ENCODE measurements at places on chromosomes 4 and X.

DNA sequence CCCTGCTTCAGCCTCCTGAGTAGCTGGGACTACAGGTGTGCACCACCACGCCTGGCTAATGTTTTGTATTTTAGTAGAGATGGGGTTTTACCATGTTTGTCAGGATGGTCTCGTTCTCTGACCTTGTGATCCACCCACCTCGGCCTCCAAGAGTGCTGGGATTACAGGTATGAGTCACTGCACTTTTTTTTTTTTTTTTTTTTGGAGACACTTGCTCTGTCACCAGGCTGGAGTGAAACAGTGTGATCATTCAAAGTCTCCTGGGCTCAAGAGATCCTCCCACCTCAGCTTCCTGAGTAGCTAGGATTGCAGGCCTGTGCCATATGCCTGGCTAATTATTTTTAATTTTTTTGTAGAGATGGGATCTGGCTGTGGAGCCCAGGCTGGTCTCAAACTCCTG lies 338.8 kb downstream of the PPP3CA start:
- DNase-seq, result no peak

DNA sequence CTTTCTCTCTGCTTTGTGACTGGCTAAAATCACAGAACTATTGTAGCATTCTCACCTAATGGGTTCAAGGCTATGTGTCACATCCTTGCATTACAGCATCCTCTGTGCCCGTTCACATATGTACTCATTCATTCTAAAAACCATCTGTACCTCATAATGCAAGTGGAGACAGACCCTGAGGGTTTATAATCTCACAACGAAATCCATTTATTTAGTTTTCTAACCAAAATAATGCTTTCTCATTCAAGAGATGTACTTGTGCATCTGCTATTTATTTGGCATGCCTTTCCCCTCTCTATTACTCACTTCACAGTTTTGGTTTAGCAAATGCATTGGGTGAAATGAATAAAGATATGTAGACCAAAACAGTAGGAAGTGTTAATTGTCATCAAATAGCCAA lies 261.5 kb downstream of the DCHS2 start:
- no peak for DNase-seq

GRCh38 chr4:142984871-142985585 lies 138.9 kb upstream of the INPP4B start:
- DNase-seq, result no peak

DNA sequence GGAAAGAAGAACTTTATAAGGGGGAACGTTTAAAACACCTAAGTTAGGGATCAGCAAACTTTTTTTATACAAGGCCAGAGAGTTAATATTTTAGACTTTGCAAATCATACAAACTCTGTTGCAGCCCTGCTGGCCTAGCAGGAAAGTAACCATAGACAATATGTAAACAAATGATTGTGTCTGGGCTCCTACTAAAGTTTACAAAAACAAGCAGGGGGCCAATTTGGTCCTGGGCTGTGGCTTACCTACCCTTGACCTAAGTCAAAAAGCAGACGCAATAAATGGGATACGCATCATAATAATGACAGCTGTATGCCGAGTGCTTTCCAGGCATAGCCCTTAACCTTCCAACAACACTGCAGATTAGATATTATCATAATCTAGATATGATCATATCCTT lies 4.9 kb downstream of the TASL start:
- DNase-seq, result no peak

DNA sequence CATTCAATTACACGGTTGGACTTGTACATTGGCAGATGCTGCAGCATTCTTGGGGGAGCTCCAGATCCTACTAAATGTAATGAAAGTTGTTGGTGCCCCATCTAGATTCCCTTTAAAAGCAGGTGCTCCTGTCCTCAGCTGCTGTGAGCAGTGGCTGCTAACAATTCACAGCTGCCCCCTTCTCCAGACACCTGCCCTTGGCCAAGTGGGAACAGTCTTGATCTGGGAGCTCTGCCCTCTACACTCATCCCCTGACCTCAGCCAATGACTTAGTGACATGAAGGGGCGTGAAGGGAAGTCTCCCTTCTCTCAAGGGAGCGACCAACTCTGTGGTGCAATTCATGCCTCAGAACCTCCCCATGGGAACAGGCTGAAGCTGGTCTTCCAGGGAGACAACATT lies 125.7 kb downstream of the EIF4E start:
- no peak for DNase-seq

GRCh38 chrX:102599951-102600579 lies 750 bp downstream of the ARMCX5 start:
- no peak for DNase-seq

- DNase-seq, result no peak
Measured at GRCh38 chr4:1075809-1076699, 37.3 kb downstream of the RNF212 start.

- DNase-seq, result peak; percentile 82
Measured at GRCh38 chrX:147912093-147912801, 528 bp downstream of the FMR1 start.

DNA sequence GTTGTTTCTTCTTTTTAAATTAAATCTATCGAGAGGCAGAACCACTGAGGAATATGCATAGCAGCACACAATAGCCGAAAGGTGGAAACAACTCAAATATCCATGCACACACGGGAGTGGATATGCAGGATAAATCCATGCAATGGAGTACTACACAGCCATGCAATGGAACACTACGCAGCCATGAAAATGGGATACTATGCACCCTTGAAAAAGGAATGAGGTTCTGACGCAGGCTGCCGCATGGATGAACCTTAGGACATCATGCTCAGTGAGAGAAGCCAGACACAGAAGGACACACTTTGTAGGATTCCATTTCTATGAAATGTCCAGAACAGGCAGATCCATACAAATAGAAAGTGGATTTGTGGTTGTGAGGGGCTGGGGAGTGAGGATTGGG lies 18.4 kb upstream of the P2RY8 start:
- DNase-seq, result no peak

DNA sequence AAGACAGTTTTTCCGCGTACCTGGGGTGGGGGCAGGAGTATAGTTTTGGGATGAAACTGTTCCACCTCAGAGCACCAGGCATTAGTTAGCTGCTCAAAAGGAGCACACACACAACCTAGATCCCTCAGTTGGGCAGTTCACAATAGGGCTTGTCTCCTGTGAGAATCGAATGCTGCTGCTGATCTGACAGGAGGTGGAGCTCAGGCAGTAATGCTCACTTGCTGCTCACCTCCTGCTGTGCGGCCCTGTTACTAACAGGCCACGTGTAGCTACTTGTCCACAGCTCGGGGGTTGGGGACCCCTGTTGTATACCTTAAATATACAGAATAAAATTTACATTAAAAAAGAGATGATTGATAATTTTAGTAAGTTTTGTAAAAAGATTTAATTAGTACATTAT lies 191.5 kb downstream of the SLC7A11 start:
- no peak for DNase-seq

DNA sequence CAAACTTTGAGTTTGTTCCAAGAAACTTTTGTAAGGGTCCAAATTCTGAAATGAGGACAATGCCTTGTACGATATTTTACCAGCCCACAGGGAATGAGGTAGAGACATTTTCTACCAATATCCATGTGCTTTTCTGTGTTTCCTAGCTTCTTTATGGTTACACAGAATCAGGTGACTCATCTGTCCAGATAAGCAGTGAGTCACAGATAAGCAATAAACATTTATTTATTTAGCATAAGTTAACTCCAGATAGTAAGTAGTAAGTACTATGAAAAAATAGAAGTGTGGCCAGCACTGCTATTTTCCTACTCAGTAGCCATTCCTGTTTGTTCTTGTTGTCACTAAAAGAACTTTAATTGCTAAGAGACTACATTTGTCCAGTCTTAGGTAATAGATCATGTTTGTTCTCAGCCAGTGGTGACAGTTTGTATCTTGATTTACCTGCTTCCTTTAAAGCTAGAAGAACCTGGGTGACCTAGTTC lies 7.4 kb downstream of the AFF1 start:
- no peak for DNase-seq

DNA sequence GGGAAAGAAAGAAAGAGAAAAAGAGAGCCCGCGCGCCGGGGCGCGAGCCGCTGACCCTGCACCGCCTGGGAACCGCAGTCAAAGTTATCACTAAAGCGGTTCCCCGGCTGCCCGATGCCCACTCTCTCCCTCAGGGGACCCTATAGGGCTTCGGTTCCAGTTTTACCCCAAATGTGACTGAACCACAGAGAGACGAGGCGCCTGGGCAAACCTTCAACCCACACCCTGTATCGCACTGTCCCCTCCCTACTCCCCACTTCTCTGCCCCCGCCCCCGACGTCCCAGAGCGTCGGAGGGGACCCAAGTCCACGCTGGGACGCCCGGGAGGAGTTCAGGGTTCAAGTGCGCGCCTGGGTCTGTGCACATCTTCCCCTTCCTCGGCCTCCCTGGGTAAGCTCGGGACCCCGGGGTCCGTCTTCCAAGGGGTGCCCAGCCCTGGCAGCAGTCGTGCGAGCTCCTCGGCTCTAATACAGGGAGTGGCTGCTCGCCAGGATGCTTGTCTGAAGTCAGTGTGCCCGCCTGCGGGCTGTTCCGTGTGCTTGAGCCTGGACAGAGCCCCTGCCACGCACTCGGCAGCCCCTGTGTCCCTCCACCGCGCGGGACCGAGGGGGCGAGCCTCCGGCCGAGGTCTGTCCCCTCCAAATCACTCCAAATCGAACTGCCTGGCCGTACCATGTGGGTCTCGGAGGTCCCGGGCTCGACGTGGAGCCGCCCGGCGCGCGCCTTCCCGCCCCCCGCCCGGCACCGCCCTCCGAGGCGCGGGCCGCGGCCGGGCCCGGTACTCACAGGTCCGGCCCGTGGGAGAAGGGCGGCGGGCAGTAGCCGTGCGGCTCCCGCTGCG lies 960 bp downstream of the TRPC3 start:
- DNase-seq, result peak; percentile 68

- DNase-seq, result no peak
Measured at GRCh38 chr4:125390126-125390525, 75.4 kb downstream of the FAT4 start.

- DNase-seq, result no peak
Measured at GRCh38 chrX:132488180-132488705, 595 bp downstream of the MBNL3 start.

- DNase-seq, result no peak
Measured at GRCh38 chrX:136816975-136817374, 36.2 kb upstream of the ARHGEF6 start.

DNA sequence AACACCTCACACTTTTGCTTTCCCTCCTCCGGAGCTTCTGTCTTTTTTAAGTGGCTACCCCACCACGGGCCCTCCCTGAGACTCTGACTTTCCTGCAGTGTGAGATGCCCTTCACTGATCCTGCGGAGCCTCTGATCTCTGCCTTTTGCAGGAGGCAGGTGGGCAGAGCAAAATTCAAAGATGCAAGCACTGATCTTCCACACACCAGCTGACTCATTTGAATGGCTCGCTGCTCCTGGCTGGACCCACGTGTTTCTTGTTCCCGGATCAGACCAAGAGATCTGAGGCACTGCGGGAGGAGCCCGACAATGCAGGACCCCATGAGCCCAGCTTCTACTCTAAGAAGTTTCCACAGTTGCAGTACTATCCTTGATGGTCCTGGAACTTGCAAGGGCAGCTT lies 1607.9 kb upstream of the TENM3 start:
- peak; percentile 9 for DNase-seq

DNA sequence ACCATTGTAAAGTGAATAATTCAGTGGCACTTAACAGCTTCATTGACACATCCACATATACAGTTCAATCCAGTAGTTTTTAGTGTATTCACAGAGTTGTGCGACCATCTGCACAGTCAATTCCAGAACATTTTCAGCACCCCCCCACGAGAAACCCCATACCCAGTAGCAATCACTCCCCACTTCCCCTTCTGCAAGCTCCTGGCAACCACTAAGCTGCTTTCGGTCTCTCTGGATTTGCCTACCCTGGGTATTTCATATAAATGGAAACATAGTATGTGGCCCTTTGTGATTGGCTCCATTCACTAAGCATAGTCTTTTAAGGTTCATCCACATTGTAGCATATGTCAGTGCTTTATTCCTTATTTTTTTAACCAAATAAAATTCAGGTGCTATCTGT lies 10.0 kb downstream of the MSL3 start:
- no peak for DNase-seq

DNA sequence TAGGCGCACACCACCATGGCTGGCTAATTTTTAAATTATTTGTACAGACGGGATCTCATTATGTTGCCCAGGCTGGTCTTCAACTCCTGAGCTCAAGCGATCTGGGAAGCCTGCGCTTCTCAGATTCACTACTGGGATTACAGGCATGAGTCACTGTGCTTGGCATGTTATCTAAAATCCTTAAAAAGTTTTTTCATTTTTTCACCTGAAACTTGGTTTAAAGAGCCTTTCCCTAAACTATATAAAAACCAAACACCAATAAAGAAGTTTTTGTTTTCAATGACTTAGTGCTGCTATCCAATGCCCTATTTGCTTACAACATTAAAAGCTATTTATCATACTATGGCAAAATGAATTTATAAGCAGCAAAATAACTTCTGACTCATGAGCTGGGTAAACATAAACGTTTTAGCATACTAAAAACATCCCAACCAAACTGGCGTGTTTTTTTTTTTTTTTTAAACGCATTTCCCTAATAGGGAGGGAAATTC lies 127.8 kb downstream of the UBE2K start:
- DNase-seq, result no peak
